ENCODE measurements at places on chromosomes 12 and 14.
A peak's percentile ranks its signal among the peaks of the same experiment; 100 is the strongest.

DNA sequence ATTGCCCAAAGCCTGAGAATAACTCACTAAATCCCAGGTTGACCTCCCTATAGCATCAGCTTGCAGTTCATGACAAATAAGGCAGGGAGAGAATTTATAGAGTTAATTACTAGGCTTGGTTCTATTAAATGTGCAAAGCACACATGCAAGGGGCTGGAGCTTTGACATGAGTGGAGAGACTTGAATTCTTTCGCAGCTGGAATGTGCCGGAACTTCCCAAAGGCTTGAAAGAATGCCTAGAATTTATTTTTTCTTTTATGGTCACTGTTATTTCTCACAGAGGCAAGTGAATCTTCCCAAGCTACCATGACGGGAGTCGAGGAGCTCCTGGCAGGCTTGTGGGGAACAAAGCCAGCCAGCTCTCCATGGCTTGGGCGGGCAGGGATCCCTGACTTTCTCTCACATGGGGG is 95.5 kb upstream of the USP44 start:
- DNase-seq: no peak

DNA sequence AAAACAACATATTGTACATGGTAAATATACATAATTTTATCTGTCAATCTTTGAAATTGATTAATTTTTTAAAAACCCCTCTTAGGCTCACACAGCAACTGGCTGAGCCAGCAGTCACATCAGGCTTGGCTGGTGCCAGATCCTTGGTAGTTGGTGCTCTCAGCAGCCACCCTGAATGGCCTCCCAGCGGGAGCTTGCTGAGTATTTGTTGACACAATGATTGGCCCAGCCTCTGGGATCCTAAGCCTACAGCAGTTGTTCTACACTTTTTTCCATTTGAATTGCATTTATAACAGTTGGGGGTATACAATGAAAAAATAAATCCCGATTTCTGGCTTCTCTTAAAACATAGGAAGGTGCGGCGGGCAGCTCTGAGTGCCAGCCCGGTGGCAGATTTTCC is 11.1 kb downstream of the PRKAB1 start:
- DNase-seq: no peak

DNA sequence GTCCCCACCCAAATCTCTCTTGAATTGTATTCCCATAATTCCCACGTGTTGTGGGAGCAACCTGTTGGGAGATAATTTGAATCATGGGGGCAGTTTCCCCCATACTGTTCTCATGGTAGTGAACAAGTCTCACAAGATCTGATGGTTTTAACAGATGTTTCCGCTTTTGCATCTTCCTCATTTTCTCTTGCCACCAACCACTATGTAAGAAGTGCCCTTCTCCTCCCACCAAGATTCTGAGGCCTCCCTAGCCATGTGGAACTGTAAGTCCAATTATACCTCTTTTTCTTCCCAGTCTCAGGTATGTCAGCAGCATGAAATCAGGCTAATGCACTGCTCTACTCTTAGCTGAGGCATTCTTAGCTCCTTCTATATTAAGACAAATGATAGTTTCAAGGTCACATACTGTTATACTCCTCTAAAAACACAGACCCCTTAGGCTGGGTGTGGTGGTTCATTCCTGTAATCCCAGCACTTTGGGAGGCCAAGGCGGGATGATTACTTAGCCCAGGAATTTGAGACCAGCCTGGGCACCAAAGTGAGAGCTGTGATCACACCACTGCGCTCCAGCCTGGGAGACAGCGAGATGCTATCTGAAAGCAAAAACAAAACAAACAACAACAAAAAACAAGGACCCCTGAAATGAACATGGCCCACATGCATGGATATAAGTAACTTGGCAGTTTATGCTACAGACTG is 3.6 kb downstream of the SCAF11 start:
- peak; percentile 86 for DNase-seq

DNA sequence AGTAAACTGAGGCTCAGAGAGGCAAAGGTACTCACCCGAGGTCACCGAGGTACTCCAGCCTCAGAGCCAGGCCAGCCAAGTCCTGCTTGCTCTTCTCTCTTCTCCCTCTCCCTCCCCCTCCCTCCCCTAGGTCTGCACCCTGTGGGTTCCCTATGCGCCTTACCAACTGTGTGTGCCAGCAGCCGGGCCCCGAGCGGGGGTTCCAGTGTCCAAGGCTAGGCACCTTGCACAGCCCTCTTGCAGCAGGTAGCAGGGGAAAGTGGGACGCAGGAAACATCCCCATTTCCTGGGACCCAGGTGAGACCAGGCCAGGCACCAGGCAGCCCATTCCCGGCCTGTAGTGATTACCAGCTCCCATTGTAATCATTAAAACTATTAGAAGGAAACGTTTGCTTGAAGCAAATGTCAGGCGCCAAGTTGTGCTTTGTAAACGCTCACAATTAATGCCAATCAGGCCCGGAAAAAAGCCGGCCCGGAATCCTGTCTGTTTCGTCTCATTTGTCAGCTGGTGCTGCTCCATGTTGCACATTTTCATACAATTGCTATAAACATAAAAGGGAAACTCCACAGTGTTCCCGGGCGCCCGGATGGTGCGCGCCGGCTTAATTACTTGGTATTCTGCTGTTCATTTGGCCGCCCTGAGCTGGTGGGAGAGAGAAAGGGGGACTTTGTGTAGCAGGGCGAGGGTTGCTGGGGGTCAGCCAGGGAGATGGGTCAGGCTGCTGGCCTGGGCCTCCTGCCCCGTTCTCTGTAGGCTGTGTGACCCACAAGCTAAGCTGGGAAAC is 11.9 kb downstream of the FAM222A start:
- no peak for DNase-seq

DNA sequence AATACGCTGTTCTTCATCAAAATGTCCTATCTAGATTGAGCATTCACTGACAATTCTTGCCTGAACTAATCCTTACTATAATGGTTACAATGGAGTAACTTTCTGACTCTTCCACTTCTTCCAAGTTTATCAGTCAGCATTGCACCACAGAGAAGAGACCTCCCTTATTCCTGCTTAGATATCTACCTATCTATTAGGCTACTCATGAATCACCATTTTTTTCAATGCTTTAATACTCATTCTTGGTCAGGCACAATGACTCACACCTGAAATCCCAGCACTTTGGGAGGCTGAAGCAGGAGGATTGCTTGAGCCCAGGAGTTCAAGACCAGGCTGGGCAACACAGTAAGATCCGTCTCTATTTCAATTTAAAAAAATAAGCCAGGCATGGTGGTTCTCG is 39.3 kb downstream of the RPS6KA5 start:
- no peak for DNase-seq

DNA sequence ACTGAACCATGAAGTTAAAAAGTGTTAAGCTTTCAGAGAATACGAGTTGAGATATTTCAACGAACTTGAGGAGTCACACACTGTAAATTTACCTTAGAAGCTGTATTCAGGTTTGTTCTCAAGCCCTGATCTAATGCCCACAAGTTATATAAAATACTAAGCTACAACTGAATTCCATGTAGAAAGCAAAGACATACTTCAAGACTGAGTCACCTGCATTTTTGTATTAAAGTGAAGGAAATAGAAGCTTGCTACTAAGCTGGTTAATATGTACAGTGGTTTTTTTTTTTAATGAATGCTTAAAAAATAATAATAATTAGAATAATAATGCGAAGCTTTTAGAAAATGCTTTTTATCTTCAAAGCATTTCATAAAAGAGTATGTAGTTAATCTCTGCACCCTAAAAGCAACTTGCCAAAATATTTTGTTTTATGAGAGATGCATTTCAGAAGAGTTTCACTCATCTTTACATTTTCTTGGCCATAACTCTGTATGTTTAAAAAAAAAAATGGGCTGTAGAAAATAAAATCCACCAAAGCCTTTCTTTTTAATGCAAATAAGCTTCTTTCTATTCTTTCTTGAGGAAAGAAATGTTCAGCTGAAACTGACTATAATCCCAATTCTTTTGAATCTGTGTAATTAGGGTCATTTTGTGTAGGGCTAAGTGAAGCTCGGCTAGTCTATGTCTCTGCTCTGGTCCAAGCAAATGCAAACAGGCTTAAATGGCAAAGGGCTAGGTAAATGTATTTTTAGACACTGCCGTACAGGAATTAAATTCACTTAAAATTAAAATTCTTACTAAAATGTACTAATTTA is 1047.5 kb upstream of the FLRT2 start:
- no peak for DNase-seq

DNA sequence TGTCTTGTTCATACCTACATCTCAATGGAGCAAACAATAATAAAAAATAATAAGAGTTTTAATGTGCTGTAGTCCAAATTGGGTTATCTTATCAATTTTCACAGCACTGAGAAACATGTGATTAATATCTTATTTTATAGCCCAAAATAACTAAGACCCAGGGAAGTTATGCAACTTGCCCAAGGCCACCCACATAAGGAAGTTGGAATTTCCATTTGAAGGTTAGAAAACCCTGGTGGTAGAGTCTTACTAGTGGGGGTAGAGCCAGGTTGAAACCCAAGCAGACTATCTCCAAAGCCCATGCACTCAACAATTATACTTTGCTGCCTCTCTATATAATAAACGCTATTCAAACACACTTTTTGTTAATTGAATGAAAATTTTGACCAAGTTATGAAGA is 270.0 kb upstream of the CAND1 start:
- peak; percentile 37 for DNase-seq

DNA sequence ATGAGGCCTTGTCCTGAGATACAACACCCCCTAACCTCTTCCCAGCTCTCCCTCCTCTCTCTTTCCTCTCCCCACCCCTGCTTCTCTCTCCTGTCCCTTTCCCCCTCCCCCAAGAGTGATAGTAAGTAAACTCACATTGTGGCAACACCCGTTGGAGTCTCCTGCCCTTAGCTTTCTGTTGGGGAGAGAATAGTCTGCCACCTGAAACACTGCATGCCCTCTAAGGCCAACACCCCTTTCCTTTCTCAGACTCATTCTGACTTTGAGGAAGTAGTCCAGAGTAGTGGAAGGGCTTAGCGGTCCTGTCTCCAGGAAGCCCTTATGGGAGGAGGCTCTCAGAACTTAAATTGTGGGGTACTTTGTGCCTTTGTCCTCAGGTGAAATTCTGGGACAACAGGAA is 95.2 kb downstream of the PRKCH start:
- no peak for DNase-seq

- DNase-seq: peak; percentile 37
Measured at GRCh38 chr14:69133206-69134125, 19.5 kb downstream of the DCAF5 start.

DNA sequence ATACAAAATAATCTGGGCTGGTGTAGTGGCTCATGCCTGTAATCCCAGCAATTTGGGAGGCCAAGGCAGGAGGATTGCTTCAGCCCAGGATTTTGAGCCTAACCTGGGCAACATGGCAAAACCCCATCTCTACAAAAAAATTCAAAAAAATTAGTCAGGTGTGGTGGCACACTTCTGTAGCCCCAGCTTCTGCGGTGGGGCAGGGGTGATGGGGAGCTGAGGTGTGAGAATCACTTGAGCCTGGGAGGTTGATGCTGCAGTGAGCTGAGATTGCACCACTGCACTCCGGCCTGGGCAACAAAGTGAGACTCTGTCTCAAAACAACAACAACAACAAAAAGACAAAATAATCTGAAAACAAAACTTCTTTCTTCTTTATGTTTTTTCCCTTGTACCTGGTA is 66.0 kb downstream of the TC2N start:
- DNase-seq: no peak

DNA sequence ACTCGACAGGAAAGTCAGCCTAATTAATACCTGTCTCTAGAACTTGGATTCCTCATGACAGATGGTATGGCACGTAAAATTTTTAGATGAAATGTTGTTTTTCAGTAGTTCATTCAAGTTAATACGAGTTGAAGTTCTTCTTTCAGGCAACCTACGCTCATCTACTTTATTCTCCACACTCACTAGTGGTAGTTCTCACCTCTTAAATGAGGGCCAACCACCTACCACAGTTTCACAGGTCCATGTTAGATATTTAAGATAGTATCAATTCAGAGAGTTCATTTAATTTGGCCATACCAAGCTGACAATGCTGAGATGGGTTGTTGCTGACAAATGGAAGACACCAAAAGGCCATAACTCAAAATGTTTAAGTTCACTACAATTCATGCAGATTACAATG is 50.6 kb downstream of the NIN start:
- no peak for DNase-seq
